Purkinje cell (primary cell): ENCODE measurements at places on chromosomes 1 and 21. TPM values are rescaled to one million over a fixed set of nuclear protein-coding genes. Genes with fewer than 3 reads are reported as not detected.

Gene ICOSLG
- polyA plus RNA-seq: 0.19 TPM in 1 of 2 replicates, not detected in the other

Gene A3GALT2
- not detected in 2 replicates for polyA plus RNA-seq

Gene SMIM1
- polyA plus RNA-seq: not detected in 2 replicates

Gene WNT3A
- not detected in 2 replicates for polyA plus RNA-seq

Gene RGS18
- not detected in 2 replicates for polyA plus RNA-seq

Gene INSRR
- not detected in 2 replicates for polyA plus RNA-seq

Gene UTP25
- polyA plus RNA-seq: 2.7 and 4.0 TPM in 2 replicates

Gene DCDC2B
- polyA plus RNA-seq: not detected in 2 replicates

Gene KCTD3
- 26.0 and 33.6 TPM in 2 replicates for polyA plus RNA-seq

Gene MROH9
- 0.09 TPM in 1 of 2 replicates, not detected in the other for polyA plus RNA-seq

Gene SRGAP2B
- 46.7 and 48.8 TPM in 2 replicates for polyA plus RNA-seq

Gene SLC19A2
- polyA plus RNA-seq: 62.1 and 67.6 TPM in 2 replicates

Gene NTRK1
- polyA plus RNA-seq: not detected in 2 replicates

Gene OR2T35
- not detected in 2 replicates for polyA plus RNA-seq

Gene FCMR
- polyA plus RNA-seq: not detected in 2 replicates

Gene DNAJC28
- 16.0 and 21.6 TPM in 2 replicates for polyA plus RNA-seq

Gene ZSCAN20
- polyA plus RNA-seq: 0.84 and 2.0 TPM in 2 replicates

Gene EXO1
- 1.7 and 2.2 TPM in 2 replicates for polyA plus RNA-seq
